CD4-positive, CD25-positive, alpha-beta regulatory T cell (primary cell): ENCODE measurements at places on chromosomes 16 and 17. TPM values are rescaled to one million over a fixed set of nuclear protein-coding genes. Genes with fewer than 3 reads are reported as not detected.

Gene ZP2
- not detected for polyA plus RNA-seq

Gene ZNF689
- polyA plus RNA-seq, result 8.1 TPM

Gene BCL6B
- polyA plus RNA-seq, result not detected

Gene TCAP
- polyA plus RNA-seq, result not detected

Gene RGS11
- polyA plus RNA-seq, result not detected

Gene ASPHD1
- not detected for polyA plus RNA-seq

Gene PPP1R27
- not detected for polyA plus RNA-seq

Gene TBC1D16
- 0.27 TPM for polyA plus RNA-seq

Gene C17orf113
- 0.33 TPM for polyA plus RNA-seq

Gene LHX1
- 0.22 TPM for polyA plus RNA-seq

Gene MYH11
- 0.67 TPM for polyA plus RNA-seq

Gene ASPA
- polyA plus RNA-seq, result not detected

Gene KRTAP9-2
- polyA plus RNA-seq, result not detected

Gene CTRB1
- not detected for polyA plus RNA-seq

Gene CNGB1
- polyA plus RNA-seq, result not detected

Gene GAST
- polyA plus RNA-seq, result not detected

Gene TVP23A
- polyA plus RNA-seq, result not detected

Gene CACNG1
- not detected for polyA plus RNA-seq

Gene SLC9A5
- polyA plus RNA-seq, result not detected

Gene KRTAP4-1
- not detected for polyA plus RNA-seq

Gene GUCY2D
- polyA plus RNA-seq, result not detected

Gene ZNF629
- polyA plus RNA-seq, result 0.23 TPM

Gene C17orf100
- 4.4 TPM for polyA plus RNA-seq

Gene USH1G
- not detected for polyA plus RNA-seq

Gene NPB
- not detected for polyA plus RNA-seq

Gene CCDC200
- polyA plus RNA-seq, result not detected

Gene NHLRC4
- 3.7 TPM for polyA plus RNA-seq

Gene CSH2
- not detected for polyA plus RNA-seq

Gene ACAP1
- 259 TPM for polyA plus RNA-seq

Gene NDEL1
- polyA plus RNA-seq, result 45.6 TPM

Gene PABPN1L
- not detected for polyA plus RNA-seq

Gene C16orf46
- polyA plus RNA-seq, result 0.32 TPM

Gene ABCA9
- polyA plus RNA-seq, result not detected

Gene CASKIN1
- not detected for polyA plus RNA-seq

Gene BCL7C
- polyA plus RNA-seq, result 43.7 TPM

Gene NLRC3
- polyA plus RNA-seq, result 25.5 TPM

Gene GPR179
- not detected for polyA plus RNA-seq

Gene SNN
- 31.2 TPM for polyA plus RNA-seq

Gene EVPL
- not detected for polyA plus RNA-seq

Gene MT1H
- not detected for polyA plus RNA-seq

Gene ZC3H18
- 15.3 TPM for polyA plus RNA-seq

Gene DHX58
- 7.2 TPM for polyA plus RNA-seq

Gene PPY
- polyA plus RNA-seq, result not detected

Gene TLCD2
- polyA plus RNA-seq, result 0.17 TPM

Gene KRT31
- polyA plus RNA-seq, result not detected

Gene OTOP2
- polyA plus RNA-seq, result not detected

Gene KLHL10
- polyA plus RNA-seq, result not detected

Gene ITGAD
- not detected for polyA plus RNA-seq

Gene CYBA
- polyA plus RNA-seq, result 715 TPM
